ENCODE measurements at places on chromosomes 7 and 10.

DNA sequence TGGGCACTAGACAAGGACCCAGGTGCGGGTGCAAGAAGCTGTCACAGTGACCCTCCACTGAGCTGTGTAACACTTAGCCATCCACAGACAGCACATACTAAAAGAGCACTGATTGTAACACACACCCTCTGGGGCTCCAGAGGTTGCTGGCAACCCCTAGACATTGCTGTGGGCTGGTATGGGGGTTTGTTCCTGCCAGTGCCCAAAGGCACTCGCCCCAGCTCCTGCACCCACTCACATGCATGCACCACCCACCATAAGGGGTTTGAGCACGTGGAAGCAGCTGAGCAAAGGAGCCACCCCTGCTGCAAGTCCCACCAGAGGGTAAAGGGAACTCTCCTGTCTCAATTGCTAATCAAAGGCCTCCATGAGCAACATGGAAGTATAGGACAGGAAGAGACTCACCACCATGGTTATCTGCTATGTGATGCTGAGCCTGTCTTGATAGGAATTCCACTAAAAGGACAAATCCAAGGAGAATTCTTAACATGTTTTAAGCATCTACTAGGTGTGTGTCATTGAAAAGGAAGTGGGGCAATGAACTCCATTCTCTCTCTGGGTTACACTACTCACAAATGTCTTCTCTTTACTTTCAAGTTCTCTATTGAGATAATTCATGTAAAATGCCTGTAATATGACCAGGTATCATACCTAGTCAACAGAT lies 103.1 kb downstream of the GFRA1 start:
- no peak for DNase-seq

DNA sequence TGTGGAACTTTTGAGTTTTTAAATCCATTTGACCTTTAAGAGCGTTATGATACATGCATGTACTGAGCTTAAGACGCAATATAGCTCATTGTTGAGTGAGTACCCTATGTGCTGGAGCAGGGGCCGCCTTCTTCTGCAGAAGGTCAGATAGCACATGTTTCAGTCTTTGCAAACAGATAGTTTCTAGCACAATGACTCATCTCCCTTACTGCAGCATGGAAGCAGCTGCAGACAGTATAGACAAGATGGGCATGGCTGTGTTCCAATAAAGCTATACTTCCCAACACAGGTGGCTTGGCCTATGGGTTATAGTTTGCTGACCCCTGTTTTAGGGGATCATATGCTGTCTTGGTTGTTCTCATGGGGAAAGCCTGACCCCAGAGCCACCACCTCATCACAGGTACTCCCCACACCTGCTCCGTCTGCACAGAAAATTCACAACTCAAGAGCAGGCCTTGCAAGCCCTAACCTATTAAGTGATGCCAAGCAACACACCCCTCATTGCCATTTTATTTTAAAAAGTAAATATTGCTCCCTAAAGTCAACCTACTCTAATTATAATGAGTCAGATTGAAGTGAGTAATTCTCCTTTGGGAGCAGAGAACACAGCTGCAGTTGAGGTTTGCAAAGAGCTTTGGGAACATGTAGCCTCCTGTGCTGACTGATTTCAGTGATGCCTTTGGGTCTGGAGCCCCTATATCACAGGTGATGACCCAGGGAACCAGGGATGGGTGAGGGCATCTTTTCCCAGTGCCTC lies 330.1 kb downstream of the PAXIP1 start:
- no peak for DNase-seq

DNA sequence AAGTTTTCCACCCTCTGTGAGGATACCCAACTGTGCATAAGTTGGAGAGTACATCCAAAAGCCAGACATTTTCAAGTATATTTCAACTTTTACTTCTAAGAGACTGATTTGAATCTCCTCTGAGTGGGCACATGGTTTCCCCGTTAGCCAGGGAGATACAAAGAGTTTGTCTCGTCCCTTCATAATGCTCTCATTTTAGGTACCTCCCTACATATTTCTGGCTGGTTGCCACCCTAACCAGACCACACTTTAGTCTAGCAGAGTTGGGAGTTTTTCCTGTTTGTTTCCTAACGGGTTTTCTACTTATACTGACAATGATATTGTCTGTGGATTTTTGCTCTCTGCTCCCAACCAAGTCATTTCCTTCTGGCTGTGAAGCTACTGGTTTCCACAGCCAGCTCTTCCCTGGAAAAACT lies 180.3 kb downstream of the CCDC71L start:
- DNase-seq = no peak

GRCh38 chr7:143882020-143882603 lies 19.9 kb downstream of the TCAF1 start:
- DNase-seq = no peak

GRCh38 chr7:157719705-157720655 lies 383.2 kb downstream of the DNAJB6 start:
- no peak for DNase-seq

GRCh38 chr7:84837405-84837804 lies 349.5 kb downstream of the SEMA3D start:
- DNase-seq = no peak

GRCh38 chr10:64619102-64619501 lies 1097.9 kb downstream of the REEP3 start:
- no peak for DNase-seq

GRCh38 chr10:45308707-45309106 lies 6.7 kb downstream of the OR13A1 start:
- peak; percentile 63 for DNase-seq

DNA sequence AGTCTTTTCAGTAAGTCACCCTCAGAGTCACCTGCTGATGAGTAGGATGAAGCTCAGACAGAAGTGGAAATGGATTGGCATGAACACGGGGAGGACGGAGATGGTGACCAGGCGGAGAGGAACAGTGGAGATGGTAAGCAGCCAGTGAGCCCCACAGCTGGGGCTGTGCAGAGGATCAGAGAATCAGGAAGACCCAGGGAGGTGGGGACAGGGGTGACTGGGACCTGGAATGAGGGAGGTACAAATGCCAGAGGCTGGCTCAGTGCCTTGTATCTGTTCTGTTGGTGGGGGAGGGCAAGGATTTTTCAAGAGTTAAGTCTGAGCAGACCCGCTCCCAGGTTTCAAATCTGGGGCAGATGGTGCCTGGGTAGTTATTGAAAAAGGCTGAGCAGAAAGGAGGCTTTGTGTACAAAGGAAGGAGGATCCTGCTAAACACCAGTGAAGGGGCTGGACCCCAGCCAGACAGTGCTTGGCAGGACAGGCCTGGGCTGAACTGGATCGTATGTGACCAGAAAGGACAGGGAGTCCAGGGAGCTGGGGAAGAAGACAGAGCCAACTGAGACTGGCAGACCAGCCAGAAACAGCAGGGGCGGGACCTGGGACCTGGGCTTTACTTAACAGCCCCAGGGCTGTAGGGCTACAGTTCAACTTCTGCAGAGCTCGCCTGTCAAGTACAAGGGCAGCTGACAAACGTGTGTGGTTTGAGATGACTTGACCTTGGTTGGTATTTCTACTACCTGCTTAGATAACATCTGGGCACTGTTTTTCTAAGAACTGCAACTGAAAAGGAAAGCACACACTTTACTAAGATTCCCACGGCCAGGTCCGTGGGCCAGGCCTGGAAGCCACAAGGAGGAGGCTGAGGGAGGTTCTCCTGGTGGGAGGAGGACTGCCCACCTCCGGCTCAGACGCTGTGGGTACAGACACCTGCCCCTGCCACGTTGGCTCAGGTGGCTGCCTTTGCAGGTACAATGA lies 13.2 kb upstream of the FRMPD2 start:
- DNase-seq = no peak

DNA sequence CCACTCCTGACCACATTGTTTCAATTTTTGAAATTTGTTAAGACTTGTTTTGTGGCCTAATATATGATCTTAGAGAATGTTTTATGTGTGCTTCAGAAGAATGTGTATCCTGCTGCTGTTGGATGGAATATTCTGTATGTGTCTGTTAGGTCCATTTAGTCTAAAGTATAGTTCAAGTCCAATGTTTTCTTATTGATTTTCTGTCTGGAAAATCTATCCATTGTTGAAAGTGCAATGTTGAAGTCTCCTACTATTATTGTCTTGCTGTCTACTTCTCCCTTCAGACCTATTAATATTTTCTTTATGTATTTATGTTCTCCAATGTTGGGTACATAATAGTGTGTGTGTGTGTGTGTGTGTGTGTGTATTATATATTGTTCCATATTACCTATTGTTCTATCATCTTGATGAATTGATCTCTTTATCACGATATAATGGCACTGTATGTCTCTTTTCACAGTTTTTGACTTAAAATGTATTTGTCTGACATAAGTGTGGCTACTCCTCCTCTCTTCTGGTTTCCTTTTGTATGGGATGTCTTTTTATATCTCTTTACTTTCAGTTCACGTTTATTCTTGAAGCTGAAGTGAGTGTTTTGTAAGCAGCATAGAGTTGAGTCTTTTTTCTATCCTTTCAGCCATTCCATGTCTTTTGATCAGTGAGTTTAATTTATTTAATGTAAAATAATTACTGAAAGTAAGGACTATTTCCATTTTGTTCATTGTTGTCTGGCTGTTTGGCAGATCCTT lies 61.3 kb downstream of the AKR1D1 start:
- DNase-seq = no peak

DNA sequence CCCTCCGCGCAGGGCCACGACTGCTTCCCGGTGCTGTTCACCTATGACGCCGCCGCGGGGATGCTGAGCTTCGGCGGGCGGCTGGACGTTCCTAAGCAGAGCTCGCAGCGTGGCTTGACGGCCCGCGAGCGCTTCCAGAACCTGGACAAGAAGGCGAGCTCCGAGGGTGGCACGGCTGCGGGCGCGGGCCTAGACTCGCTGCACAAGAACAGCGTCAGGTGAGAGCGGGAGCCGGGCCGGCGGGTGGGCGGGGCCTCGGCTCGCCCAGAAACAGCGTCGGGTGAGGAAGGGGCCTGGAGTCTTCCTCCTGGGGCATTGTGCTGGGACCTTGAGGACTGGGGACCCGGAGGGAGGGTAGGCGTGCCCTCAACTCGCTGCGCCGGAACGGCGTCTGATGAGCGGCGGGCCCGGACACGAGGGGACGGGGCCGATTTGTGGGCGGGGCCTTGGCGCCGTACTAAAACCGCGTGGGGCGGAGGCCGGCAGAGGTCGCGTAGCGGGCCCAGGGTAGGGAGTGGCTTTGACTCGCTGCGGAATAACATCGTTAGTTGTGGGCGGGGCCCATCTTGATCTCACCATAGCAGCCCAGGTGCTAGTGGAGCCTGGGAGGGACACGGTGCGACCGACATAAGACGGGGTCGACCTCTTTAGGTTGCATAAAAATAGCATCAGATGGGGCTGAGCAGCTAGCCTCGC lies 15.6 kb downstream of the PDAP1 start:
- DNase-seq = peak; percentile 67

DNA sequence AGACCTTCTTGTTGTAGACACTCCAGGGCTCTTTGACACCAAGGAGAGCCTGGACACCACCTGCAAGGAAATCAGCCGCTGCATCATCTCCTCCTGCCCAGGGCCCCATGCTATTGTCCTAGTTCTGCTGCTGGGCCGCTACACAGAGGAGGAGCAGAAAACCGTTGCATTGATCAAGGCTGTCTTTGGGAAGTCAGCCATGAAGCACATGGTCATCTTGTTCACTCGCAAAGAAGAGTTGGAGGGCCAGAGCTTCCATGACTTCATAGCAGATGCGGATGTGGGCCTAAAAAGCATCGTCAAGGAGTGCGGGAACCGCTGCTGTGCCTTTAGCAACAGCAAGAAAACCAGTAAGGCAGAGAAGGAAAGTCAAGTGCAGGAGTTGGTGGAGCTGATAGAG lies 5.5 kb downstream of the GIMAP7 start:
- no peak for DNase-seq

DNA sequence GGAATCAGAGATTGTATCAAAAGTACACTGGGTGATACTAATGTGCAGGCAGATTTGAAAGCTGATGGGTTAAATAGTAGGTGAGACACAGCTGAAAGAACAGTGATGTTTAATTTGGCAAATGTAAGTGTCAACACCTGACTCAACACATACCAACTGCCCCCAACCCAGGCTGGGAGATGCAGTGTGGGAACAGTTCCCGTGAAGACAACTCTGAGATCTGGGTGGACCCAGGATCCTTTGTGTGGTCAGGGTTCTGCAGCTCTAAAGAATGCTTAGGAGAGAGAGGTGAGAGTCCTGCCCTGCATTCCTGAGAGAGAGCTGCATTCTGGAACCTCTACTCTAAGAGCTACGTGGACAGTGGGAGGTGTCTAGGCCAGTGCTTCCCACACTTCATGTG lies 479.7 kb downstream of the RPS24 start:
- no peak for DNase-seq

DNA sequence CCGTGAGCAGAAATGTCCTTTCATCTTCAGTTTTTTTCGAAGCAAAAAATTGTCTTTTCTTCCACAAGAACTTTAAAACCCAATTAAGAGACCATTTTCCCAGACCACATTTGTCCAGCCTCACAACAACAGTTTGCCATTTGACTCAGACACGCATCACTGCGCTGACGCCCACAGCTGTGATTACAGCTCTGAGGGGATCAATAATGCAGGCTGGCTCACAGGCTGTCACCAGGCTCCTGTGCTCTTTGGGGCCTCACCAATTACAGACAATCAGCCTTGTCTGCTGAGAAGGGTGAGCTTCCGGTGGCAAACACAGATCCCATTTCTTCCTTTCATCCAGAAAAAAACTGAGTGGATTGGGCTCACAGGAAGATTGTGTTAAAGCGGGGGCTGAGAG lies 33.3 kb downstream of the DDC start:
- no peak for DNase-seq

DNA sequence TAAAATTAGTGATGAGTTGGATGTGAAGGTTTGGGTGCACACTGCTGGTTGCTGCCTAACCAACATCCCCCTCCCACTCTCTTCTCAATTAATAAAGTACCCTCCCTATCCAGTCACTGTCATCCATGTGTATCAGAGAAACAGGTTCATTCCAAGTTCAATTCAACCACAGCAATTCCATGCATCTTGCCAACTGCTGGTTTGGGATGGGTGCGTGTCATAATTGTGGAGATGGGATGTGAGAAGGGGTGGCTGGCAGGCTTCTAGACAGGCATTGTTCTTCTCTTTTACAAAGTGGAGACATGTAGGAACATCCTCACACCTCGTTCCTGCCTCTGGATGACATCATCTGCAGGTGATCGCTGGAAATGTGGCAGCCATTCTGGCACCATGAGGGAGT lies 7.5 kb upstream of the CNPY1 start:
- no peak for DNase-seq

GRCh38 chr7:561631-562373 lies 42.2 kb upstream of the PDGFA start:
- DNase-seq = no peak

GRCh38 chr10:114593240-114593792 lies 64.8 kb downstream of the ABLIM1 start:
- DNase-seq = no peak

GRCh38 chr7:2719007-2719406 lies 31.0 kb downstream of the AMZ1 start:
- DNase-seq = peak; percentile 70

GRCh38 chr7:84091318-84091717 lies 103.3 kb downstream of the SEMA3A start:
- DNase-seq = no peak

GRCh38 chr10:94277450-94277849 lies 85.3 kb downstream of the NOC3L start:
- no peak for DNase-seq

GRCh38 chr7:67950321-67951083 lies 953.9 kb downstream of the TYW1 start:
- DNase-seq = peak; percentile 60

DNA sequence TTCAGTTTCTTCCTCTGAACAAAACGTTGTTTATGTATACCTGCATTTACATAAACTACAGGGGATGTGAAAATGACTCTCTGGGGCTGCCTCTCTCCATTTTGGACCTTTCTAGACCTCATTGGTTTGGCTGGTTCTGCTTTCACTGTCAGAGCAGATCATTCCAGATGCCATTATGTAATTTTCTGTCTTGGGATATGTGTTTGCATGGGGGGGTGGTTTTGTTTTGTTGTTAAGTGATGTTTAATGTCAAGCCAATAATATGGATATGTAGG lies 172.4 kb downstream of the LRRC4 start:
- no peak for DNase-seq
